ENCODE measurements at places on chromosomes 1 and 21.

DNA sequence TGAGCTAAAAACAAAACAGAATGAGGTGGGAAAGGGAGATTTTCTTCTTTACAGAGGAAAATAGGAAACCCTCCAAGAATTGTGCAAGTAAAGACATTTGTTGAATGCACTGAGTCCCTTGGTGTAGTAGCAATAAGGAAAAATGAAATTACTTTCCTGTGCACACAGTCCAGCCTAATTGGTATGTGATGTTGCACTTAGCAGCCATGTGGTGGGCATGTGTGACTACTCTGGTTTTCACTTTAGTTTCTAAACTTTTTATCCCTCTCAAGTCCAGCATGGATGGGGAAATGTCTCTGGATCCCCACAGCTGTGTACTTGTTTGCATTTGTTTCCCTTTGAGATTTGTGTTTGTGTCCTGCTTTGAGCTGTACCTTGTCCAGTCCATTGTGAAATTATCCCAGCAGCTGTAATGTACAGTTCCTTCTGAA, 7.1 kb upstream of the AGO3 start:
- DNase-seq = no peak

DNA sequence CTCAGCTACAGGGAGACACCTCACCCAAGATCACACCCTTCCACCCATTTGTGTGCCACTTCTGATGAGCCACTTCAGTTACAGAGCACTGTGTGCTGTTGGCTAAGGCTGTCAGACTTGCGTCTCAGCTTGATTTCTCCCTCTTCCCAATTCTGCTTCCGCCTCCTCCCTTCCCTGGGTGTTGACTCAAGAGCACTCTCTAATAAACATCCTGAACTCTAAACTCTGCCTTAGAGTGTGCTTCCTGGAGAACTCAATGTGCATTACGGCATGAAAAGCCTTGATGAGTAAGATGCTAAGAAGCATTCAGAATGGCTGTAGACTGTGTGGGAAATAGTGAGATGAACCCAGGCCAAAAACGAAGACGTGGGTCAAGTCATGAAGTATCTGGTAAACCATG, 54.9 kb upstream of the S1PR1 start:
- DNase-seq = no peak

DNA sequence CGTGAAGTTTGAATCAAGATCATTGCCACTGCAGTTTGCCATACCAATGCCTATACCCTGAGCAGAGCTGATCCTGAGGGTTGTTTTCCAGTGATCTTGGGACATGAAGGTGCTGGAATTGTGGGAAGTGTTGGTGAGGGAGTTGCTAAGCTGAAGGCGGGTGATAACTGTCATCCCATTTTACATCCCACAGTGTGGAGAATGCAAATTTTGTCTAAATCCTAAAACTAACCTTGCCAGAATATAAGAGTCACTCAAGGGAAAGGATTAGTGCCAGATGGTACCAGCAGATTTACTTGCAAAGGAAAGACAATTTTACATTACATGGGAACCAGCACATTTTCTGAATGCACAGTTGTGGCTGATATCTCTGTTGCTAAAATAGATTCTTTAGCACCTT, 78.6 kb downstream of the FMN2 start:
- DNase-seq = no peak

DNA sequence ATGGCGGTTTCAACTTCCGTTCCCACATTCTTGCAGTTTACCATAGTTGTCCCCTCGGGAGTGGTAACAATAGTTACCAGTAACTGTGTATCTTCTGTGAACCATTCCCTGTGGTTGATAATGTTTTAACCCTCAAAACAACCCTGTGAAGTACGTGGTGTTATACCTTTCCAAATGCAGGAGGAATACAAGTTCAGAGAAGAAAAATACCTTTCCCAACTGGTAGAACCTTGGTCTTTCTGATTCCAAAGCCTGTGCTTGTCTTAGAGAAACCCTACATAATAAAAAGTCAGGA, 789 bp downstream of the BTF3L4 start:
- DNase-seq = peak; percentile 84

GRCh38 chr1:90220496-90220895, 225.6 kb downstream of the ZNF326 start:
- DNase-seq = no peak

DNA sequence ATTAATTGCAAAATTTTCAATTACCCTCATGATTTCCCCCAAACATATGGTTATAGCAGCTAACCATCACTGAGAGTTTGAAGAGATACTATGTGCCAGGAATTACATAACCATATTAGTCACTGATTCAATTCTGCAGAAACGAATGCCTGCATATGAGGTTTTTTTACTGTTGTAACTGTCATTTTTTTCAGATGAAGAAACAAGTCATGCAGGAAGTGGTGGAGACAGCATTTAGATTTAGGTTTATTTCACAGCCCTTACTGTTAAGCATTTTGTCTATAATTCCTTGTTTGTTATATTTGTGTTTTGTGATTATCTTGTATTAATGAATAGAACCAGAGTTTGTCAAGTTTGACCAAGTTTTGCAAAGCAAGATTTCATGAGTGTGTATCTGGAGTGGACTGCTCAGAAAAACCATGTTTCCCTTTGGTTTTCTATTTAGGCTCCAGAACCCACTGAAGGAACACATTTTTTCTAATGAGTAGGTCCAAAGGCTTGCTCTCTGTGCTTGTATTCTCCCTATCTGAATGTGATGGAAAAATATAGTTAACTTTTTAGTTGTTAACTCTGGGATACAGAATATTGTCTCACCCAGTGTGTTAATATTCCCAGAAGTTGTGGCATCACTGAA, 308.5 kb upstream of the ADAMTS5 start:
- DNase-seq = no peak

- peak; percentile 60 for DNase-seq
Measured at GRCh38 chr1:30694280-30695175, 28.9 kb downstream of the MATN1 start.

DNA sequence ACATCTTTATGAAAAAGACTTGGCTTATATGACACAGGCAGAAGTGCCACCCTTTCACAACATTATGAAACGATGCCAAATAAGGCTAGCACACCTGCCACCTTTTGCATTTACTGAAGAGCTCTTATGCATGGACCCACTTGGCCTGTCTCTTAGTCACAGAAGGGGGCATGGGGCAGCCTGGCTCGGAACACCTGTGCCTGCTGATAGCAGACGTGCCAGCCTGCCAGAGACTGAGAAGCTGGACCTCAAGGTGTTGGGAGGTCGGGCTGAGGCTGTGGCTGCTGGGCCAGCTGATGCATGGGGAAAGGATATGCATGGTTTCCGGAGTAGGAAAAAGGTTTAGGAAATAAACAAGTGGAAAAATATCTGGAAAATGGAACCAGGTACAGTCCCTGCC, 21.5 kb downstream of the RCAN1 start:
- no peak for DNase-seq

DNA sequence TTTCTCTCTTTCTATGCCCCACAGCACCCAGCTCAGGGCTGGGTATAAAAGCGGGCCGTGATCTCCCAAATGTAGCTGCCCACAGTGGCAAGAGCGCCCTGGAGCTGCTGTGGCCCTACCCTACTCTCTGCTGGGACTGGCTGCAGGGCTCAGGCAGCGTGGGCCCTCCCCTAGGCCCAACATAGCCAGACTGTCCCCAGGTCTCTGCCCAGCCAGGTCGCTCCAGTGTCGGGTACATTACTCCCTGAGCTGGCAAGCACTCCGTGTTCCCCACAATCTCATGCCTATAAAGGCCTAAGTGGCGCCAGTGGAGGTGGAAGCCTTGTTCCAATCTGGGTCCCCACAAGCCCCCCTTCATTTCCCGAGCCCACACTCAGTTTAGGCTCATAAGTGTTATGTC, 66.2 kb downstream of the GLIS1 start:
- peak; percentile 66 for DNase-seq

DNA sequence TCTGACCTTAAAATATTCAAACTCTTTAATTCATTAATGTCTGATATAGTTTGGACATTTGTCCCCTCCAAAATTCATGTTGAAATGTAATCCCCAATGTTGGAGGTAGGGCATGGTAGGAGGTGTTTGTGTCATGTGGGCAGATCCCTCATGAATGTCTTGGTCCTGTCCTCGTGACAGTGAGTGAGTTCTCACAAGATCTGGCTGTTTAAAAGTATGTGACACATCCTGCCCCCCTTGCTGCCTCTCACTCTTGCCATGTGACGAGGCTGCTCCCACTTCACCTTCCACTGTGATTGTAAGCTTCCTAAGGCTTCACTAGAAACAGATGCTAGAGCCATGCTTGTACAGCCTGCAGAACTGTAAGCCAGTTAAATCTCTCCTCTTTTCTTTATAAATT, 21.3 kb upstream of the FBXO28 start:
- DNase-seq = no peak

DNA sequence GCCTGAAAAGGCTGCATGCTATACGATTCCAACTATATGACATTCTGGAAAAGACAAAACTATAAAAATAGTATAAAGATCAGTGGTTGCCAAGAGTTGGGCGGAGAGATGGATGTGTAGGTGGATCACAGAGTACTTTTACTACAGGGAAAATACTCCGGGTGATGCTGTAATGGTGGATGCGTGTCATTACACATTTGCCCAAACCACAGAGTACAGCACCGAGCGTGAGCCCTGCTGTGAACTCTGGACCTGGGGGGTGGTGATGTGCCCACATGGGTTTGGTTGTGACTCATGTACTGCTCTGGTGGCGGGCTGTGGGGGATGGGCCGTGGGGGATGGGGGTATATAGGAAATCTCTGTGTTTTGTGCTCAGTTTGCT, 162.7 kb upstream of the COL6A1 start:
- DNase-seq = peak; percentile 92

DNA sequence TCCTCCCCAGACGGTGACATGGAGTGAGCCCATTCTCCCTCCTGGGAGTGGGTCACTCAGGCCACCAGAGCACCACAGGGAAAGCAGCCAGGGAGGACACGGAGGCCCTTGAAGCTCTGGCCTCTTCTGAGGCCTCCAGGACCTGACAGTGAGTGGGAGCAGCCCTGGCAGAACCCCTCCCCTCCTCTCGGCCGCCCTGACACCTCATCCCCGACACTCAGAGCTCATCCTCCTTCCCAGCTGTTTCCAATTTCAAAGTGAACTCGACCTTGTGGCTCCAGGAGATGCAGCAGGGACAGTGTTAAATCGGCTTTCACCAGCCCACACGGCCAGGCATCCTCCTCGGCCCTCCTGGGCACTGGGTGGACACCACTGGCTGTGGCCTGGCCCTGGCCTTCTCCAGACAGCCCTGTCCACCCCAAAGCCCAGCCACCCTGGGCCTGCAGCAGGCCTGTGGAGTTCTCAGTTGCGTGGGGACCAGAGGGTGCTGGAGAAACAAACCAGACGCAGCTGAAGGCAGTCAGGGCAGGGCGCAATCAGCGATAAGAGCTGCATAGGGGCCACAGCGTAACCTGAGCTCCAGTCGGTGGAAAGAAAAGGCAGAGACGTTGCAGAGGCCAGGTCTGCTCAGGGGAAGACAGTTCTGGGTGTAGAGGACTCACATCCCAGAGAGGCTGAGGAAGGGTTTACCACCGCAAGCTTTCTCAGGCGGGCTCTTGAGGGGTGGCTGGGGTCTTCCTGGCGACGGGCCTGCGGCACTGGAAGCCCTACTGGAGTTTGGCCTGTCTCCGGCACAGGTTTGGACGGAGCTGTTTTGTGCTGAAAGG, 27.1 kb downstream of the FTCD start:
- DNase-seq = peak; percentile 89

DNA sequence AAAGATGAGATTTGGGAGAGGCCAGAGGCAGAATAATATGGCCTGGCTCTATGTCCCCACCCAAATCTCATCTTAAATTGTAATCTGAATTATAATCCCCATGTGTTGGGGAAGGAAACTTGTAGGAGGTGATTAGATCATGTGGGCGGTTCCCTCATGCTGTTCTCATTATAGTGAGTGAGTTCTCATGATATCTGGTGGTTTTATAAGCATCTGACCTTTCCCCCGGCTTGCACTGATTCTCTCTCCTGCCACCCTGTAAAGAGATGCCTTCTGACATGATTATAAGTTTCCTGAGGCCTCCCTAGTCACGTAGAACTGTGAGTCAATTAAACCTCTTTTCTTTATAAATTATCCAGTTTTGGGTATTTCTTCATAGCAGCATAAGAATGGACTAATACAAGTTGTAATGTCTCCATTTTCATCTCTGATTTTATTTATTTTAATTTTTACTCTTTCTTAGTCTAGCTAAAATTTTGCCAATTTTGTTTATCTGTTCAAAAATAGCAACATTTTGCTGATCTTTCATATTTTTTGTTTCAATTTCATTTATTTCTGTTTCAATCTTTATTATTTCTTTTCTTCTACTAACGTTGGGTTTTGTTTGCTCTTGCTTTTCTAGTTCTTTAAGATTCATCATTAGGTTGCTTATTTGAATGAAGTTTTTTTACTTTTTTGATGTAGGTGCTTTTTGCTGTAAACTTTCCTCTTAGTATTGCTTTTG, 67.0 kb upstream of the ZRANB2 start:
- no peak for DNase-seq

- DNase-seq = no peak
Measured at GRCh38 chr1:1958071-1958541, 39.0 kb upstream of the TMEM52 start.

- no peak for DNase-seq
Measured at GRCh38 chr1:95003433-95003738, 69.4 kb downstream of the ALG14 start.

Data from osteoblast (primary cell).